ENCODE measurements at places on chromosomes 5 and 9. TPM values are rescaled to one million over a fixed set of nuclear protein-coding genes. Genes with fewer than 3 reads are reported as not detected.

Gene ADAMTS6
- total RNA-seq = 27.0 TPM

- no peak overlapping the region for H3K4me3 ChIP-seq
- H3K27me3 ChIP-seq = peaks cover 11% of the 10 kb centered on the region
- no peaks in the 10 kb centered on the region for H3K36me3 ChIP-seq
- DNase-seq = peak; percentile 20
Observed at GRCh38 chr9:107693625-107694326, 204.2 kb upstream of the KLF4 start.

GRCh38 chr5:154940375-154940771, 500 bp upstream of the MRPL22 start:
- DNase-seq = no peak
- H3K36me3 ChIP-seq = peaks cover 3% of the 10 kb centered on the region
- no peaks in the 10 kb centered on the region for H3K27me3 ChIP-seq
- peak overlapping the region; percentile 99 for H3K4me3 ChIP-seq
- peaks cover 36% of the 10 kb centered on the region for H3K4me1 ChIP-seq

Gene FAM169A
- 0.02 TPM for total RNA-seq

- H3K27ac ChIP-seq = no peak overlapping the region
- no peak for DNase-seq
- H3K27me3 ChIP-seq = peaks cover 46% of the 10 kb centered on the region
Observed at GRCh38 chr9:121658166-121658565, 6.7 kb downstream of the DAB2IP start.

- peak overlapping the region; percentile 14 for H3K27ac ChIP-seq
- peaks cover 3% of the 10 kb centered on the region for H3K36me3 ChIP-seq
- H3K4me1 ChIP-seq = peaks cover 12% of the 10 kb centered on the region
- DNase-seq = peak; percentile 18
Observed at GRCh38 chr9:79952401-79952800, 380.6 kb downstream of the TLE4 start.

GRCh38 chr9:89844535-89844934, 239.7 kb downstream of the GADD45G start:
- no peak overlapping the region for H3K4me3 ChIP-seq
- H3K36me3 ChIP-seq = peaks cover 5% of the 10 kb centered on the region
- H3K27ac ChIP-seq = no peak overlapping the region
- DNase-seq = no peak
- no peaks in the 10 kb centered on the region for H3K4me1 ChIP-seq

DNA sequence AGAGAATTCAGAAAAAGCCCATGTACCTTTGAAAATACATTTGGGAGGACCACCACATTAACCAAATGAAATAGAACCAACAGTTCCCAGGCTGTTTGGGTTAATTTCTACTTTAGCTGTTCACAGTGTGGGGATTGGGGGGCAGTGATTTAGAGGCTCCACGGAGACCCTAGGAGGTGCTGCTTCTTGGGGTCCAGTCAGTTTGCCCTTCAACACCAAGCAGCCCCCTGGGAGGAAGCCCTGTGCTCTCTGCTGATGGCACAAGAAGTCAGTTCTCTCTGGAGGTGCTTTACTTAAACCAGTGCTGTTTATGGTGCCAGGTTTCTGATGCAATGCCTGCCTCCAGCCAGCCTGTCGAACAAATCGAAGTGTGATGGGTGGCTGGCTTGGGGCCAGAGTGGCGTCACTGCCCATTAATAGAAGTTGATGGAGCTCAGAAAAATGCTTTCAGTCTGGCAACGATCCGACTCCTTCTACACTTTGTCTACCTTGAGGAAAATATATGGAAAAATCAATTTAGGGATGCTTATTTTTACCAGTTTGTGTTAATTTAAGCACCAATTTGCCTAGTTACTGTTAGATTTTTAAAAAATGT, 134.0 kb downstream of the SNX18 start:
- H3K36me3 ChIP-seq = peaks cover 7% of the 10 kb centered on the region
- H3K4me3 ChIP-seq = no peak overlapping the region
- H3K27me3 ChIP-seq = no peaks in the 10 kb centered on the region
- no peak for DNase-seq
